H54 (cell line): ENCODE measurements at places on chromosomes 11 and 22.

DNA sequence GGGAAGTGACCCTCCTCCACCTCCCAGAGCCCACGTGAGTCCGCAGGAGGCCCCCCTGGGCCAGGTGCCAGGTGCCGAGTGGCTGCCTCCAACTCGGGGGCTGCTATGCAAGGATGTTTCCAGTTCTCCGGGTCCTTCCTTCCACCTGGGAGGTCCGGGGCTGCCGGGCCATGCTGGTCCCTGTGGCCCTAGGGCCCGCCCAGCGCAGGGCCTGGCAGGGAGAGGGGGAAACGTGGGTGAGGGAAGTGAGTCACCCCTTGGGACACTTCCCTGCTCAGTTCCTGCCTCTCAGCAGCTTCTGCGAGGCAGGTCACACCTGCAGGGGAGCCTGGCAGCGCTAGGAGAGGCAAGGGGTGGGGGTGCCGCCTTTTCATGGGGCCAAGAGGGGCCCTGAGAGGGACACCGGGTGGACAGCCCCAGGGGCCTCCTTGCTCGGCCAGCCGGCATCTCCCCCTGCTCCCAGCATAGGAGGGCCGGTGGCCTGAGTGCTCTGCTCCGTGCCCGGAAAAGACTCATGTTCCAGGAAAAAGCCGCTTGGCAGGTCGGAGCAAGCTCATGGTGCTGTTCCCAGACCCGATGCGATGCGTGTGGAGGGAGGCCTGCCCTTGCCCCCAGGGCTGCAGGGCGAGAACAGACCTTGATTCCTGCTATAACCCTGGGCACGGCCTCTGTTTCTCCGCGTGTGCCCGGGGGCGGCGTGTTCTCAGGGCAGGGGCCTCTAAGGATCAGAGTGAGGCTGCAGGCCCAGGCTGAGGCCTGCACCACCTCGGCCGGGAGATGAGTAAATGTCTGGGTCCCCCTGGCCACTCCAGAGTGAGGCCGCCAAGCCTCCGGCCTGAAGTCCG, 30.3 kb upstream of the WNT7B start:
- peak; percentile 65 for DNase-seq

GRCh38 chr11:36016263-36016662, 72.4 kb downstream of the LDLRAD3 start:
- DNase-seq, result no peak

- no peak for DNase-seq
Measured at GRCh38 chr11:126391286-126391954, 35.9 kb downstream of the ST3GAL4 start.

DNA sequence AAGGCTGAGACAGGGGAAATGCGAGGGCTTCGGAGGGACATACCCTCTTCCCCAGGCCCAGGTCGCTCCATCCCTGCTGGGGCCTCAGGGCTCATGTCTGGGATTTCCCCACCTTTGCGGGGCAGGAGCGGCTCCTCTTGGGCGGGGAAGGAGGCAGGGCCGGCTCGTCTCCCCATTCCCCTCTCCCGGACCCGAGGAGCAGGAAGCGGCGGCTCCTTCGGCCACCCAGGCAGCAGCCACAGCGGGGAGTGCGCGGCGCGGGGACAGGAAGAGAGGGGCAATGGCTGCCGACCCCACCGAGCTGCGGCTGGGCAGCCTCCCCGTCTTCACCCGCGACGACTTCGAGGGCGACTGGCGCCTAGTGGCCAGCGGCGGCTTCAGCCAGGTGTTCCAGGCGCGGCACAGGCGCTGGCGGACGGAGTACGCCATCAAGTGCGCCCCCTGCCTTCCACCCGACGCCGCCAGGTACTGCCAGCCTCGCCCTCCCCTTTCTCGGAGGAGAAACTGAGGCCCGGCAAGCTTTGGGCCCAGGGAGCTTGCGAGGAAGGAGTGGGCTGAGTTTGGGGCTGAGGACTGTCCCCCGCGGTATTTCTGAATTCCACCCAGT, at the start of gene ANKK1:
TSS of gene ANKK1 (plus strand) at position 175 of the 607 bp plus-strand sequence. CDS start at position 281, 106 bp downstream.
- no peak for DNase-seq

DNA sequence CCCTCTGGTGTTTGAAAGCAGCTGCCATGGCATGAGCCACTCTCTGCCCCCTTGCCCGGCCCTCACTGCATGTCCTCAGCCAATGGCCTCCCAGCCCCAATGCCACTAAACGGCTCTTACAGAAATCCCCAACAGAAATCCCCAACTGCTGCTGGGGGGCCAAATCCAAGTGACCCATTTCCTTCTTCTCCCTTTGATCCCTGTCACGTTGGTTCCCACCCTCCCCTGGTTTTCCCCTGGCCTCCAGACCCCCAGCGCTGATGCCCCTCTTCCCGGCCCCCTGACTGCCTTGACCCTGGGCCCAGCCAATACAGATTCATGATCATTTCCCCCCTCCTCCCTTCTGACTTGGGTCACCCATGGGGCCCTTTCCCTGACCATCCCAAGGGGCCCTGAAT, 30.9 kb downstream of the IGLL1 start:
- DNase-seq, result no peak

- no peak for DNase-seq
Measured at GRCh38 chr11:84990141-84990540, 637.0 kb downstream of the DLG2 start.

DNA sequence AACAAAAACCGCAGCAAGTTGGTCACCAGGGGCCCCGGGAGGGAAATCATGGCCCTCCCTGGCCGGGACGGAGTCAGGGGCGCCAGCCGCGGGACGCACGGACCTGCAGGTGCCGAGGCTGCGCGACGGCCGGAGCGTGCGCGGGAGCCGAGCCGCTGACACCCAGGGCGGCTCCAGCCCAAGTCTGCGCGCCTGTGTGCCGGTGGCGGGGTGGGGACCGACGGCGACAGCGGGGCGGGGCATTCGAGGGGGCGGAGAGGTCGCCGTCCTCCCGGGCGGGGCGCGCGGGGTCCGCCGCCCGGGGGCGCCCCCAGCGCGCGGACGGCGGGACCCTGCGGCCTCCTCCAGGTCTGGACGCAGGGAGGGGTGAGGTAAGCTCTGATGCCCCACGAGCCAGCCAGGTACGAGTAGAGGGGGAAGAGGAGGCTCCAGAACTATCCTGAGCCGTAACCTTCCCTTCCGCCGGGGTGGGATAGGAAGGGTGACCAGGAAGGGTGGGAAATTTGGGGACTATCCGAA, at the start of gene ESAM:
TSS of gene ESAM (minus strand) at position 186 of the 519 bp plus-strand sequence. CDS start at position 50, 136 bp downstream.
- DNase-seq, result no peak

DNA sequence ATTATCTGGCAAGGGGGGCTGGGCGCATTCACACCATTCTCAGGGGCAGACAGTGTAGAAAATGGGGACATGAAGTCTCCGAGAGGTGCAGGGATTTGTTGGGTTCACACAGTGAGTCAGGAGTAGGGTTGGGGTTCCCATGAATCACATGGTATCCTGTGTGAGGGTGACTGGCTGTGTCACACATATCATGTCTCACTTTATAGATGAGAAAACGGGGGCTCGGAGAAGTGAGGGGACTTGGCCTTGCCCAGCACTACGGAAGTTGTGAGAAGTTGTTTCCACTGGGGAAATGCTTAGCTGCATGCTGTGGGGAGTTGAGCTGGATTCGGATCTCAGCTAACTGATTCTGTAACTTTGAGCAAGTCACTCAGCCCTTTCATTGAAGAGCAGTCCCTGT, 4.2 kb downstream of the GAL3ST3 start:
- no peak for DNase-seq

- no peak for DNase-seq
Measured at GRCh38 chr11:110317516-110317932, 21.1 kb upstream of the RDX start.

- no peak for DNase-seq
Measured at GRCh38 chr11:131790586-131790985, 420.2 kb downstream of the NTM start.

- DNase-seq, result no peak
Measured at GRCh38 chr22:47954107-47954506, 1191.7 kb downstream of the TBC1D22A start.

DNA sequence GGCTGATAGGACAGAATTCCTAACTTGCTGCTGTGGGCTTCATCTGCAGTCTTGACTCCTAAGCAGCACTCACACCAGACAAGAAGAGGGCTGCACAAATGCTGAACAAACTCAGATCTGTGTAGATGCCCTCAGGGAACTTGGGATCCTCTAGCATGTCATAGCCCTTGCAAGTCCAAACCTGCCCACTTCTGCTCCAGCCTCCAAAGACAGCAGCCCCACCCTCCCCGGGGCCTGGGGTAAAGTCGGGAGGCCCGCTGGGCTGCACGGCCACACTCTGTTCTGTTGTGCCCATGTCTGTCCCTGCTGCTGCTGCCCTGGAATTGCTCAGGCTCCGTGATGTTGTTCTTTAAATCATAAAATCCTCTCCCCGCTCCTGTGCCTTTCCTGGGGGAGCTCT, 28.3 kb downstream of the DRD2 start:
- no peak for DNase-seq

GRCh38 chr11:117950301-117950700, 21.1 kb upstream of the TMPRSS13 start:
- no peak for DNase-seq

- no peak for DNase-seq
Measured at GRCh38 chr11:116882386-116882785, 45.0 kb upstream of the APOA1 start.

- no peak for DNase-seq
Measured at GRCh38 chr11:123166071-123166559, 28.9 kb downstream of the CLMP start.
